ENCODE measurements at places on chromosomes 3 and 15.

- DNase-seq, result no peak
These were observed 6.5 kb upstream of the PLSCR1 start for GRCh38 chr3:146550743-146551510.

- DNase-seq, result no peak
These were observed 147.4 kb downstream of the GHSR start for GRCh38 chr3:172300862-172301261.

DNA sequence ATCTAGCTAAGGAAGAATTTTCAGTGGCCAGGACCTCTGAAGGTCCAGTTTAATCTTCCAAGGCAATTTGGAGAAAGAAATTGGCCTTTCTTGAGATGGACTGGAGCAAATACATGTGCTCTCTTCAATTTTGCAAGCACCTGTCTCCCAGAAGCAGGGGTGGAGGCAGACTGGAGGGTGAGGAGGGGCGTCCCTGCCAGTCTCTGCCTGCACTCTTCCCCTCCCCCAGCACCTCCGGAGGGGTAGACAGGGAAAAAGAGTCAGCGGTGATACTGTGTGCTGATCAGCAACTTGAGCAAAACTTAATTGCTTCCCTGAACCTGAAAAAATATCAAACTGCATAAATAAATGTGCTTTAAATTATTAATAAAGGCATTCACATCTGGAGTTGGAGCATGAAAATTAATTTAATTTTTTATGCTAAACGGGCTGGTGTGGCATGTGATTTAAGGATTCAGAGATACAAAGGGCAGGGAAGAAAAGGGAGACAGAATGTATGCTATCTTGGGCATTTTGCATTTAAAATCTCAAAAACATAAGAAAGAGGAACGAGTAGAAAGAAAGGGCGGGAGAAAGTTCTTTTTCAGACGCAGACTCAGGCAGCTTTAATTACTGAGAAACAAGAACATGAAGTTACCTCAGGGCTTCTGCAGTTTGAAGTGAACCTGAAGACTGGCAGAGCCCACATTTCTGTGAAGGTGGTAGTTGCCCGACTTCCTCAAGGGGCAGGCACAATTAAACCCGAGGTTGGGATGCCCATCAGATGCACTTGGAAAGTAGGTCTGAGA is 319.7 kb downstream of the UACA start:
- no peak for DNase-seq

DNA sequence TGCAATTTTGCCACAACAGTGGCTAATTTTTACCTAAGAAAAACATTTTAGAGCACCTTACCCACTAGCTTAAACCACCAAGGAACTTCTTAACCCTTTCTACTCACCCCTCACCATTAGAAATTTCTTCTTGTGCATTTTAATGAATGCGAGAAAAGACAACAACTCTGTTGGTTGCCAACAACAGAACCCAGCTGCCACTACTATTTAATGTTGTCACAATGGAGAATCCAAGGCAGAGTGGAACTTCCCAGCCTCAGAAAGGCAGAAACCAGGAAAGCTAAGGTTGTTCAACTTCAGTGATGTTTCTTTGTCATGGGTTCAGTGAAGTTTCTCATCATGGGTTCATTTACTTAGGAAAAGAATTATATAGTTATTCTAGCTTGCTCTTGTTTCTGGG is 325.2 kb upstream of the ARL6 start:
- no peak for DNase-seq

DNA sequence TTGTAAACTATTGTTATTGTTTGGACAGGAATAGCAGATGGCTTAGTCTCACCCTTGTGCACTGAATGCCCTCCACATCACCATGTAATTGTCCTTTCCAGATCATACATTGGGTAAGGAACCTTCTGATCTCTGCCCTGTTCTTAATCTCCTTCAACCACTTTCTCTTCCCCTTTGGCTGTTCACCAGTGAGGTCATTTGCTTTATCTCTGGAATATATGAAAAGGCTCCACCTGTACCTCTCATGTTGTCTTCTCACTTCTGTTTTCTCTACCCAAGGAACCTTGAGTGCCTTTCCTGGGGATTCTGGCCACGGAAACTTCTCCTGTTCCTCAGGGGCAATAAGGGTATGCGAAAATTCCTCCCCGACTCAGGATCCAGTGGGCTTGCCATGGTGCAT is 28.5 kb downstream of the MCTP2 start:
- no peak for DNase-seq

Data from stimulated activated CD8-positive, alpha-beta memory T cell treated with anti-CD3 and anti-CD28 coated beads, Interleukin-4, amount 100 ng/mL, for 4 hours (primary cell).